GM23248 (cell line): ENCODE measurements at places on chromosomes 2 and 18. TPM values are rescaled to one million over a fixed set of nuclear protein-coding genes. Genes with fewer than 3 reads are reported as not detected.

The NT5C1B gene
- total RNA-seq: not detected in 2 replicates

- H3K27ac ChIP-seq: no peak overlapping the region
- H3K4me3 ChIP-seq: no peak overlapping the region
- peaks cover 76% of the 10 kb centered on the region for H3K27me3 ChIP-seq
- no peaks in the 10 kb centered on the region for H3K4me1 ChIP-seq
- no peaks in the 10 kb centered on the region for H3K36me3 ChIP-seq
These were observed 14.6 kb downstream of the ALPG start for GRCh38 chr2:232421189-232421785.

The DNER gene
- 0.65 TPM in 1 of 2 replicates, not detected in the other for total RNA-seq

The GAREM1 gene
- total RNA-seq: 0.51 and 1.2 TPM in 2 replicates

- H3K4me3 ChIP-seq: no peak overlapping the region
- DNase-seq: peak; percentile 62
- H3K36me3 ChIP-seq: no peaks in the 10 kb centered on the region
- no peaks in the 10 kb centered on the region for H3K4me1 ChIP-seq
- H3K27ac ChIP-seq: no peak overlapping the region
These were observed 37.5 kb upstream of the SEMA4C start for GRCh38 chr2:96907115-96908041.

The TXNDC2 gene
- not detected in 2 replicates for total RNA-seq

GRCh38 chr18:1796636-1797035 lies 774.7 kb downstream of the METTL4 start:
- no peaks in the 10 kb centered on the region for H3K36me3 ChIP-seq
- DNase-seq: no peak
- no peak overlapping the region for H3K4me3 ChIP-seq
- no peaks in the 10 kb centered on the region for H3K4me1 ChIP-seq

GRCh38 chr18:42365591-42365990 lies 410.6 kb downstream of the PIK3C3 start:
- no peak for DNase-seq
- no peaks in the 10 kb centered on the region for H3K4me1 ChIP-seq
- no peaks in the 10 kb centered on the region for H3K36me3 ChIP-seq
- H3K4me3 ChIP-seq: no peak overlapping the region
- no peaks in the 10 kb centered on the region for H3K27me3 ChIP-seq

DNA sequence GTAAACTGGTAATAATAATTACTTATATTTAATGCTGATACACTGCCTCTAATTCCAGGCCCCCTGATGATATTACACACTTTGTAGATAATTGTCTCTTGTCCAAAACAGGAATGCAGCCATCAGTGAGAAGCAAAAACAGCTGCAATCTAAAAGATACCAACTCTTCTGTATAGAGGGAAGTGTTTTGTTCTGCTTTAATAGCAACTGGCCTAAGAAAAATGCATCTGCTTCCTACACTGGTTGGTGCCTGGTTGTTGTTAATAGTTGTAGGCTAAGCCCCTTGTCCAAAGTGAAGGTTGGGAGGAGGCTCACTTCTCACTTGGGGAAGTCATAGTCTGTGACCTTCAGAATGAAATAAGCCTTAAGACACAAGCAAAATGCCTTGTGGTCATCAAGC lies 332.0 kb downstream of the ZNF521 start:
- H3K27me3 ChIP-seq: no peaks in the 10 kb centered on the region
- H3K4me1 ChIP-seq: no peaks in the 10 kb centered on the region

GRCh38 chr2:63614983-63615945 lies 26.5 kb downstream of the MDH1 start:
- H3K27ac ChIP-seq: no peak overlapping the region
- H3K27me3 ChIP-seq: no peaks in the 10 kb centered on the region

The RGPD8 gene
- 11.6 and 16.8 TPM in 2 replicates for total RNA-seq

DNA sequence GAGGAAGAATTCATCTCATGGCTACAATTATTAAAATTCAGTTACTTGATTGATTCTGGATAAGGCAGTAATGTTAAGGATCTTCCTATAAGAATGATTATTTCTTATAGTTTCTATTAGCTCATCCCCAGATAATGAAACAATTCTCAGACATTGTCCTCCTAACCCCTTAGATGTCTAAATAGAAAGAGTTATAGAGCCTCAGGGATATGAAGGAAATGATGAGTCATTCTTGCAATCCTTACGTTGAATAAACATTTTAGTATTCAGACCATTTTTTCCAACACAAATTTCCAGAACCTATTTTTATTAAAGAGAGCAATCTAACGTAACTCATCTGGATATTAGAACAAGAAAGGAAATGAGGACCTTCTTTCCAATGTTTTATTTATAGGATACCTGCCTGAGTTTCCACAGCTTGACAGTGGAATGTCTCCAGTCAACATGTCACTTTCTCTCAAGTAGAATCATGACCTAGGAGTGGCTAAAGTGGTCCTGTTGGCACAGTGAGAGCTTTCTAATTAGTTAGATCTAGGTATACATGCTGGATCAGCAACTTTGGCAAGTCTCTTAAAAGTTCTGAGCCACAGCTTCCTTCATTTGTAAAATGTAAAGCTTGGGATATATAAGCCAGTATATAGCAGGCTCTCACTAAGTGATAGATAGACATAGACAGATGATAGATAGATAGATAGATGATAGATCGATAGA lies 88.0 kb upstream of the RAB27B start:
- no peaks in the 10 kb centered on the region for H3K36me3 ChIP-seq
- no peak overlapping the region for H3K4me3 ChIP-seq
- no peaks in the 10 kb centered on the region for H3K27me3 ChIP-seq
- no peak overlapping the region for H3K27ac ChIP-seq

DNA sequence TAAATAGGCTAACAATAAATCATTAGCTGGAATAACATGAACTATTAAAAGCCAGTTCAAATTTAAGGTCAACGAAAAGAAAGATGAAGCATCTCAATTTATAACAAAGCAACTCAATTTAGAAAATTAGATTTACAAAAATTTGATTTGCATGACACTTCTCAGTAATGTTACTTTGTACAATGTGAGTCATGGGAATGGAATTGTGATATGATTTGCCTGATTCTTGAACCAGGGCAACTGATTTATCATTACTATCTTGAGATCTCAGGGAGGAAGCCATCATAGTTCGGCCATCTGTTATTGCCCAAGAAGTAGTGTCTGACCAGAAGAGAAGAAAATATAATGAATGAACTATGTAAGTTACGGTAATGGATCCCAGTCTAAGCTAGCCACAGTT lies 193.1 kb downstream of the RIT2 start:
- H3K27me3 ChIP-seq: no peaks in the 10 kb centered on the region
- H3K4me3 ChIP-seq: no peak overlapping the region
- H3K4me1 ChIP-seq: no peaks in the 10 kb centered on the region
- no peak for DNase-seq

- H3K27me3 ChIP-seq: no peaks in the 10 kb centered on the region
- no peaks in the 10 kb centered on the region for H3K4me1 ChIP-seq
- H3K4me3 ChIP-seq: no peak overlapping the region
- H3K27ac ChIP-seq: no peak overlapping the region
- no peak for DNase-seq
- H3K36me3 ChIP-seq: no peaks in the 10 kb centered on the region
These were observed 1416.5 kb upstream of the CELF4 start for GRCh38 chr18:38982072-38982471.

The NT5DC4 gene
- total RNA-seq: not detected in 2 replicates

The SCN7A gene
- not detected in 2 replicates for total RNA-seq

GRCh38 chr2:201275069-201275468 lies 14.7 kb downstream of the CASP8 start:
- H3K27ac ChIP-seq: no peak overlapping the region
- H3K4me1 ChIP-seq: no peaks in the 10 kb centered on the region
- no peak for DNase-seq
- H3K36me3 ChIP-seq: peaks cover 30% of the 10 kb centered on the region; the same call in 1 of the 2 replicates
- H3K4me3 ChIP-seq: no peak overlapping the region

GRCh38 chr2:151637271-151637781 lies 97.0 kb downstream of the NEB start:
- no peaks in the 10 kb centered on the region for H3K27me3 ChIP-seq
- no peak overlapping the region for H3K27ac ChIP-seq
- H3K4me3 ChIP-seq: no peak overlapping the region
- DNase-seq: no peak
- H3K4me1 ChIP-seq: no peaks in the 10 kb centered on the region

- no peaks in the 10 kb centered on the region for H3K27me3 ChIP-seq
- H3K36me3 ChIP-seq: no peaks in the 10 kb centered on the region
- H3K4me1 ChIP-seq: peaks cover 30% of the 10 kb centered on the region
- DNase-seq: peak; percentile 38
- no peak overlapping the region for H3K27ac ChIP-seq
These were observed 118.5 kb upstream of the COL5A2 start for GRCh38 chr2:189298038-189298437.

The CACNB4 gene
- total RNA-seq: 0.11 TPM in 1 of 2 replicates, not detected in the other

GRCh38 chr2:174730698-174731018 lies 33.6 kb downstream of the CHRNA1 start:
- peak overlapping the region; percentile 72 for H3K4me3 ChIP-seq
- no peak overlapping the region for H3K27ac ChIP-seq
- peak; percentile 6 for DNase-seq
- H3K4me1 ChIP-seq: 0 out of 2 replicates have a peak, but pooled peaks cover 7% of the 10 kb centered on the region
- no peaks in the 10 kb centered on the region for H3K36me3 ChIP-seq
- H3K27me3 ChIP-seq: peaks cover 40% of the 10 kb centered on the region

The HOXD4 gene
- 2.5 and 7.8 TPM in 2 replicates for total RNA-seq

- H3K27me3 ChIP-seq: no peaks in the 10 kb centered on the region
- H3K4me1 ChIP-seq: peaks cover 10% of the 10 kb centered on the region
- H3K36me3 ChIP-seq: no peaks in the 10 kb centered on the region
- H3K4me3 ChIP-seq: no peak overlapping the region
- no peak overlapping the region for H3K27ac ChIP-seq
These were observed 3.6 kb upstream of the COL5A2 start for GRCh38 chr2:189183170-189183569.

GRCh38 chr2:120631724-120632123 lies 103.9 kb upstream of the GLI2 start:
- no peak overlapping the region for H3K4me3 ChIP-seq
- peaks cover 42% of the 10 kb centered on the region for H3K27me3 ChIP-seq
- no peak overlapping the region for H3K27ac ChIP-seq
- no peak for DNase-seq
- no peaks in the 10 kb centered on the region for H3K4me1 ChIP-seq

The SLC11A1 gene
- total RNA-seq: not detected in 2 replicates

DNA sequence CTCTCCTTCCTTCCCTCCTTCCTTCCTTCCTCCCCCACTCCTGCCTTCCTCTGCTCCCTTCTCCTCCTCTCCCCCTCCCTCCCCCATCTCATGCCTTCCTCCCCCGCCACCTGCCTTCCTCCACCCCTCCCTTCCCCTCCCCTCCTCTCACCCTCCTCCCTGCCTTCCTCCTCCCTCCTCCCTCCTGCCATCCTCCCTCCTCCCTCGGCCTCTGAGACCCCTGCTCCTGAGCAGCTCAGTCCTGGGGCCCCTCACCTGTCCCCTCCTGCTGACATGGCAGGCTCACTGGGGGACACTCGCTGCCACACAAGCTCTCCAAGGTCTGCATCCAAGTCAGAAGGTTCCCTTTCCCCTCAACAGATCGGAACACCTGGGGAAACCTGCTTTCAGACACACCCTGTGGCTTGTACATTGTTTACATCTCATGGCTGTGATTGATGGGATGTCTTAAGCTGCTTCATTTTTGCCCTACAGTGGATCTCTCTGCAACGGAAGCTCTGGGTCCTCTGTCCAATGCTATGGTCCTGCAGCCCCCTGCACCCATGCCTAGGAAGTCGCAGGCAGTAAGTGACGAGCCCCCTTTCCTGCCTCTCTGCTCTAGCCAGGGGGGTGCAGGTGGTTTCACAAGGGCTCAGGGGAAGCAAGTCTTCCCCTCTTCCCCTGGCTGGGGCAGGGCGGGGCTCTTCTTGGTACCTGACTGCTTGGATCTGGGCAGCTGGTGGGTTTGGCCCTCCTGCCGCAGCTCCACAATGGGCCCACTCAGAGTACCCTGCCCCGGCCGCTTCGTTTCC lies 22.9 kb downstream of the ITGB1BP1 start:
- no peak overlapping the region for H3K27ac ChIP-seq
- H3K4me1 ChIP-seq: peaks cover 12% of the 10 kb centered on the region; the same call in 1 of the 2 replicates
- no peaks in the 10 kb centered on the region for H3K27me3 ChIP-seq
- DNase-seq: no peak
- H3K36me3 ChIP-seq: peaks cover 44% of the 10 kb centered on the region

The SP110 gene
- total RNA-seq: 11.6 and 24.3 TPM in 2 replicates

The SNORC gene
- 0.63 TPM in 1 of 2 replicates, not detected in the other for total RNA-seq
